ENCODE measurements at places on chromosomes 2 and 18.

- no peak for DNase-seq
Observed at GRCh38 chr2:1829796-1830195, 85.5 kb upstream of the PXDN start.

DNA sequence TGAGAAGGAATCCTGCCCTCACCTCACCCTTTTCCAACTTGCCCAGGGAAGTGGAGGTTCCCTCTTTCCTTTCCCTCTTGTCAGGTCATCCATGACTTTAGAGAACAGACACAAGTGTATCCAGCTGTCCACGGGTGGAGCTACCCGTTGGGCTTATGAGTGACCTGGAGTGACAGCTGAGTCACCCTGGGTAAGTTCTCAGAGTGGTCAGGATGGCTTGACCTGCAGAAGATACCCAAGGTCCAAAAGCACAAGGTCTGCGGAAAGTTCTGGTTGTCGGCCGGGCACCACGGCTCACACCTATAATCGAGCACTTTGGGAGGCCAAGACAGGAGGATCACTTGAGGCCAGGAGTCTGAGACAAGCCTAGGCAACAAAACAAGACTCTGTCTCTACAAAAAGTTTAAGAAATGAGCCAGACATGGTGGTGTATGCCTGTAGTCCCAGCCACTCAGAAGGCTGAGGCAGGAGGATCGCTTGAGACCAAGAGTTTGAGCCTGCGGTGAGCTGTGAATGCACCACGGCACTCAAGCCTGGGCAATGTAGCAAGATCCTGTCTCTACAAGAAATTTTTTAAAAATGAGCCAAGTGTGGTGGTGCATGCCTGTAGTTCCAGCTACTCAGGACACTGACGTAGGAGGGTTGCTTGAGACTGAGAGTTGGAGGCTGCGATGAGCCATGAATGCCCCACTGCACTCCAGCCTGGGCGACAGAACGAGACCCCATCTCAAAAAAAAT lies 14.0 kb upstream of the CNDP1 start:
- no peak for DNase-seq

DNA sequence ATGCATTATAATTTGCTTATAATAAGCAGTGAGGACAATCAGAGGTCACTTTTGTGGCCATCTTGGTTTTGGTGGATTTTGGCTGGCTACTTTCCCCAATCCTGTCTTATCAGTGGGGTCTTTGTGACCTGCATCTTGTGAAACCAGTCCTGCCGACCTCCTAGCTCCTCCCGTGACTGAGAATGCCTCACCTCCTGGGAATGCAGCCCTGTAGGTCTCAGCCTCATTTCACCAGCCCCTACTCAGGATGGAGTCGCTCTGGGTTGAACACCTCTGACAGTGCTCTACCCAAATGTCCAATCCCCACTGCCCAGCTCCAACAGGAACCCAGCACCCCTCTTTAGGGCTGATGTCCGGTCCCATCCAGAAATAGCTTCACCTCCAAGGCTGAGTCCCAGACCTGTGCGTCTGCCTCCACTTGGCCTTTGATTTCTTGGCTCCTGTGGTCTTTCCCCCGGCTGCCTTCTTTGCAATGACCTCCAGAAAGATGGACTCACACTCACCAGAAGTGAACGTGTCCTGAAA lies 31.3 kb upstream of the PXDN start:
- DNase-seq: no peak

- no peak for DNase-seq
Observed at GRCh38 chr2:225598426-225598825, 198.9 kb downstream of the NYAP2 start.

GRCh38 chr2:67845621-67846369 lies 217.0 kb downstream of the C1D start:
- DNase-seq: no peak

DNA sequence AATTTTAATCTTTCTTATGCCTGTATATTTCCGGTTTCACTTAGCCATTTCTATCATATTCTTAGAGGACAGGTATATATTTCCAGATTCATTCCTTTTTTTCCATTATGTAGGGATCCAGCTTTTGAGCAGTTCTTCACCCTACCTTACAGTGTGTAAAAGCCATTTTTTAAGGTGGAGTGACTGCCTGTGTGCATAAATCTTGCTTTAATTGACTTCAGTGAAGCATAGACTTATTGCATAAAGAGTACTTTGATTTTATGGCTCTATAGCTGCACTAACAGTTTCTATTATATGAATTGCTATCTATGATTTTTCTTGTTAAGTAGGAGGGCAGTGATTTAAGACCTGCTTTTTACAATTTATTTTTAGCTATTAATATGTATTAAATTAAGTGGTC lies 132.6 kb downstream of the NYAP2 start:
- no peak for DNase-seq

- no peak for DNase-seq
Observed at GRCh38 chr2:112752667-112753066, 11.7 kb downstream of the CKAP2L start.

DNA sequence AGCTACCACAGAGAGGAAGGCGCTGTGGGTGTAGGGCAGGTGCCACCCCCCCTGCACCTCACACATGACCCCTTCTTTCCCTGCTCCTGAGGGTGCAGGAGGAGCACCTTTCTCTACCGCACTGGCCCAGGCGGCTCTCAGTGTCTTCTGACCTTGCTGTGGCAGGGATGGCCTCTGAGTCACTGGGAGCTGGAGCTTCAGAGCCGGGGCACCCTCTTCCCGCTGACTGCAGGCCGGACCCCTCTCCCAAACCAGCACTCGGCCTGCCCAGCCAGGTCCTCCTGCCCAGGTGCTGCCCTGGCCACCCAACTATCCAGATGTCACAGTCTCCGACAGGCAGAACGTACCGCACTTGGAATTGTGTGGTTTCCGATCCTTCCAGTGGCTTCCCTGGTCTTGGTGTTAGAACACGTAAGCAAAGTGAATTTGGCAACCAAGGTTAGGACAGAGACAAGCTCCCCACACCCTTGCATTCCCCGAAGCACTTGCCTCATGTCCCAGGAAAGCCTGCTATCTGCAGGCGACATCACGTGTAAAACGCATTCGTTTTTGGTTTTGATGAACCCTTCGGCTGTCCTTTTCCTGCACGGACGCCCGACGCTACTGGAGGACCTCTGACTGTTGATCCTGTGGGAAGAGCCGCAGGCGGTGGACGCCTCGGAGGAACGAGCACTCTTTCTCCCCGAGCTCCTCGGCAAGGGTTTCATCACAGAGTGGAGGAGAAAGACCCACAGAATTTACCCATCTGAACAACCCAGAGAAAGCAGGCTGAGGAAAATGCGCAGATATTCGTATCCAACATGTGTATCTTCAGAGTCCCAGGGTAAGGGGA lies 24.7 kb upstream of the KCNG2 start:
- DNase-seq: no peak

GRCh38 chr2:119449521-119449920 lies 17.9 kb downstream of the TMEM37 start:
- no peak for DNase-seq

- DNase-seq: no peak
Observed at GRCh38 chr2:199309973-199310372, 147.8 kb downstream of the SATB2 start.

DNA sequence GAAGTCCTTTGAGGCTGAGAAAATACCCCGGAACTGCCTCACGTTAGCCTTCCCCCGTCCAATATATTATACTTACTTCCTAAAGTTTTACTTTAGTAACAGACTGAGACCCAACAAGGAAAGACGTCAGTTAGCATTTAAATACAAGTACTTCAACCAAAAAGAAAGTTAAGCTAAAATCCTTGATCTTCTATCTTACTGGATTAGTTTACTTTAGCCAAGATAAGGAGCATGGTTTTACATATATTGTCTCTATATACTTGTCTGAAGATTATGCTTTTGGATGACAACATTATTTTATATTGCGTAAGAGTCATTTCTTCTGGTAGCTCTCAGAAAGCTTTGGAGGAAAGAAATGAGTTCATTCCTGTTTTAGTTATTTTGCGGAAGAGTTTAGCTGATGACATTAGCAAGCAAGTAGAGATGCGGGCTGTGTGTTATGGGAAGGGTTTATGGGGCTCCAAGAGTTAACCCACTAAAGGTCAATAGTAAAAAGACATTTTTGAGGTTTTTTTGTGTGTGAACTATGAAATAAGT lies 532.9 kb downstream of the ZNF516 start:
- no peak for DNase-seq

All from stimulated activated CD4-positive, alpha-beta T cell treated with anti-CD3 and anti-CD28 coated beads, Interleukin-4, amount 100 ng/mL, for 1 hour (primary cell).